ENCODE measurements at places on chromosomes 1 and 21. TPM values are rescaled to one million over a fixed set of nuclear protein-coding genes. Genes with fewer than 3 reads are reported as not detected.
A peak's percentile ranks its signal among the peaks of the same experiment; 100 is the strongest.

- DNase-seq: no peak
Measured at GRCh38 chr1:117660271-117660965, 54.6 kb downstream of the TENT5C start.

GRCh38 chr21:44255511-44255981, 6.2 kb downstream of the DNMT3L start:
- DNase-seq: no peak

DNA sequence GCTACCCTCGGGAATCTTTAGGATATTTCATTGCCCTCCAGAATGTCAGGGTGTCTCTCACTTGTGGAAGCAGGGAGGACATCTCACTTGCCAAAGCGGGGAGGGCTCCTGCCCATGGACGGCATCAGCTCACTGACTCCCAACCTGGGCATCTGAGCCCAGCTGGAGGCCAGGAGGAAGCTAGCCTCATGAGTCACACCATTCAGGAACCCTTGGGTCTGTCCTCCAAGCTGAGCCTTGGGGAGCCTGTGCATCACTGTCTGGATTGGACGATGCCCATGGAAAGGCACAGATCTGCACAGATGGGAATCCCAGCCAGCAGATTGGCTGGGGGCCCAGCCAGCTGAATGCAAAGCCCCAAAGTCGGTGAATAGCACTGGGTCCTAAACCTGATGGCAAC, 25.2 kb downstream of the WNT3A start:
- DNase-seq: no peak

DNA sequence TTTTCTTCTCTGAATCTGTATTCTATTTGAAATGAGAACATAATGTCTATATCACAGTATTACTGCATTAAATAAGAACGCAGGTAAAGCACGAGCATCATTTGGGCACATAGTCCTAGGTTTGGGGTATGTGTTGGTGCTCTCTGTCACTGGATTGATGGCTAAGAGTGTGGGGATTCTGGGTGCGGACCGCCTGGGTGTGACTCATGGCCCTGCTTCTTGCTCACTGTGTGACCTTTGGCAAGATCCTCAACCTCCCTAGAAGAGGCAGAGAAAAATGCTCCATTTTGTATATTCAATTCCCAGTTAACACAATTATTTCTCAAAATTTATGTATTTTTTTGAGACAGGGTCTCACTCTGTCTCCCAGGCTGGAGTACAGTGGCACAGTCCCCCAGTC, 99.7 kb downstream of the LAMC2 start:
- no peak for DNase-seq

DNA sequence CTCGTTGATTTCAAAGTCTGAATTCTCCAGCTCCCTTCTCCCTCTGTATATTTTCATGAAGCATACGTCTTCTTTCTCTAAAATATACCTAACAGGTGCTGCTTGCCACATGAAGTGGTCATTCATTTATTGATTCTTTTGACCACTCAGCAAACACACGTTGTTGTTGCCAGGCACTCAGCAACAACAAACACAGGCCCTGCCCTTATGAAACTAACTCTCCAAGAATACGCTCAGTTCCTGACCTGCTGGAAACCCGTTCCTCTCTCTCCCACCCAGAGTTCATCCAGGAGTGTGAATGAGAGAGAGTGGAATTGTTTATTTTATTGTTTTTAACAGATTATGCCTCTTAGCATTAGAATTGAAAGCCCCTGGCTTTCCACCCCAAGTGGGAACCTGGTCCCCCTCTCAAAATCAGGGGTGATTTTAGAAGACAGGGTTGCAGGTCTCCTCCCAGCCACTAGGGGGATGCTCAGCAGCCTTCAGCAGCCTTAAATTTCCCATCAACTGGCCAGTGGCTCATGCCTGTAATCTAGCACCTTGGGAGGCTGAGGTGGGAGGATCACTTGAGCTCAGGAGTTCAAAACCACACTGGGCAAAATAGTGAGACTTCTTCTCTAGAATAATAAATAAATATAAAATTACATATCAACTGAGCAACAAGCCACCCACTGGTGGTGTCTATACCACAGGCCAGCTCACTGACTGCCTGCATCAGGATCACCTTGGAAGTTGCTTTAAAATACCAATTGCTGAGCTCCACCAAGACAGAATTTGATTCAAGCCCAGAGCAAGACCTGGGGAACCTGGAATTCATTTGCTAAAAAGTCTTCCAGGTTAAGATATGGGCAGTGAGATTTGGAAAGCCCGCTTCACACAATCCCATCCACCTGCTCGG, 181.0 kb upstream of the KLHDC7A start:
- DNase-seq: no peak

DNA sequence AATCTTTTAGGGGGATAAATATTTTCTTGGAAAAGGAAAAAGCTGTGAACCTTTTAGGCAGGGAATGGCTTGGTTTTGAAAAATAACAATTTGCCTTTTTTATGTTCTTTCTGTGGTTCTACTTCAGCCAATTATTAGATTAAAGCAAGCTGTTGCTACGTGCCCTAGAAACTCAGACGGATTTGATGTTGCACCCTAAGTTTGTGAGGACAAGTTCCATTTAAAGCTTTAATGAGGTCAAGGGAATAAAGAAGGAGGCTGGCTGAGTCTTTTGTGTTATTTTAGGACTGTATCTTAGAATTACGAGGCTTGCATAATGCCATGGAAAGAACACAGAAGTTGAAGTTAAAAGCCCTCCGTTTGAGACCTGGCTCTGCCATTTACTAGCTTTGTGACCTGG, 216.9 kb downstream of the NUF2 start:
- DNase-seq: peak; percentile 88

GRCh38 chr21:15170614-15171013, 105.8 kb upstream of the NRIP1 start:
- no peak for DNase-seq

- DNase-seq: no peak
Measured at GRCh38 chr21:21722731-21723130, 724.5 kb downstream of the NCAM2 start.

GRCh38 chr1:227900571-227901051, 47.1 kb downstream of the WNT9A start:
- no peak for DNase-seq

GRCh38 chr1:109079240-109079622, 3.4 kb upstream of the TAF13 start:
- no peak for DNase-seq

GRCh38 chr1:92795166-92795565, 10.3 kb upstream of the EVI5 start:
- no peak for DNase-seq

GRCh38 chr1:233168384-233168783, 127.1 kb downstream of the PCNX2 start:
- no peak for DNase-seq

DNA sequence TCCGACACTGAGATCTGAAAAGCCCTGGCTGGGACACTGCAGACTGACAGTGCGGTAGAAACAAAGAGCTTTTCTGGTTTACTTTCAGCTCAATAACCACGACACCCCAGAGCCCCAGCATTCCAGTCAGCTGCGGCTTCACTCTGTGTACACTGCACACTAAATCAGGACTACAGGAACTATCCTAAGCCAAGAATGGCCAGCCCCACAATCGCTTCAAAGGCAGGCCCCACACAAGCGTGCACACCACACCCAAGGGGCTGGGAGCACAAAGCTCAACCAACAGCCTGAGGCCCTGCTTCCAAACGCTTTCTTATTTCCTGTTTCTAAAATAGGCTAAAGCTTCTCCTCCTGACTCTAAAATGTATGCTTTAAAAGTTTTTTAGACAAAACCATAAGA, 28.4 kb downstream of the URB1 start:
- no peak for DNase-seq

DNA sequence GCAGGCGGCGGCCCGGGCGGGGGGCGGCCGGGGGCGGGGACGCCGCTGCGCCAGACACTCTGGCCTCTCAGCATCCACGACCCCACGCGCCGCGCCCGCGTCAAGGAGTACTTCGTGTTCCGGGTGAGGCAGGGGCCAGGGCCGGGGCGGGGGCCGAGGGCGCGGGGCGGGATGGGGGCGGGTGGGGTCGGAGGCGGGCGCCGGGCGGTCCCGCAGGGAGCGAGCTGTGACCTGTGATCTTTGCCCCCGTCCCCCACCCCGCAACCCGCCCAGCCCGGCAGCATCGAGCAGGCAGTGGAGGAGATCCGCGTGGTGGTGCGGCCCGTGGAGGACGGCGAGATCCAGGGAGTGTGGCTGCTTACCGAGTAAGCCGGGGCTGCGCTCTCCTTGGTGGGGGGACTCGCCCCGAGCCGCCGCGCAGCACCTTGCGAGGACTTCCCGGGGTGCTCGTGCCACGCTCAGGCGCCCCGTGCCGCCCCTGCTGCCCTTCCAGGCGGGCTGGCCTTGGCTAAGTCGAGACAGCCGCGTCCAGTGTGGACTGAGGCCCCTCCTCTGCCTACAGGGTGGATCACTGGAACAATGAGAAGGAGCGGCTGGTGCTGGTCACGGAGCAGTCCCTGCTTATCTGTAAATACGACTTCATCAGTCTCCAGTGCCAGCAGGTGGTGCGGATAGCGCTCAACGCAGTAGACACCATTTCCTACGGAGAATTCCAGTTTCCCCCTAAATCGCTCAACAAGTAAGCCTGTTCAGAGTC, 514 bp downstream of the TPRG1L start:
- DNase-seq: no peak

- DNase-seq: no peak
Measured at GRCh38 chr1:177116941-177117340, 47.6 kb downstream of the ASTN1 start.

DNA sequence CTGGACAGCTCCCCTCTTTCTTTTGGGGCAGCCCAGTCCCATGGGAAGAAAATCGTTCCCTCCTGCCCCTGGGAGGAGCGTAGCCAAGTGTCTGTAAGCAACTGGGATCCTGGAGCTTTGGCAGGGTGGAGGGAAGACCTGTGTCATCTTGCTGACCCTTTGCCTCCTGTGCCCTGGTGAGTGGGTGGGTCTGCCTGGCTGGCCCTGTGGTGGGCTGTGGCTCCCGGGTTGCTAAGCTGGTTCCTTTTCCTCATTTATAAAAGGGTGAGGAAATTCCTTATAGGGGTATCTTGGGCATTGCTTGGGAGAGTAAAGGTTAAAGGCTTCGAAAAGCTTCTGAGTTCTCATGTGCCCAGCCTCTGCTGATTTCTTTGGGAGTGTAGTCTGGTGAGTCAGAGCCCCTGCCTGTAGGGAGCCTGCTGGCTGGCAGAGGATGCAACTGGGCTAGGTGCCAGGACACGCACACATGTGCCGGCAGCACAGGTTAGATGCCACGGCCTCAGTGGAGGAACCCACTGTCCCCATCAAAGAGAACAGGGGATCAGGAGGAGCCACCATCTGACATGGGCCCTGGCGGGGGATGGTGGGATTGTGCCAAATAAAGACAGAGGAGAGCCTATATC, 85.2 kb downstream of the ARHGEF10L start:
- DNase-seq: no peak

- DNase-seq: no peak
Measured at GRCh38 chr21:43611598-43612369, 47.5 kb downstream of the HSF2BP start.

DNA sequence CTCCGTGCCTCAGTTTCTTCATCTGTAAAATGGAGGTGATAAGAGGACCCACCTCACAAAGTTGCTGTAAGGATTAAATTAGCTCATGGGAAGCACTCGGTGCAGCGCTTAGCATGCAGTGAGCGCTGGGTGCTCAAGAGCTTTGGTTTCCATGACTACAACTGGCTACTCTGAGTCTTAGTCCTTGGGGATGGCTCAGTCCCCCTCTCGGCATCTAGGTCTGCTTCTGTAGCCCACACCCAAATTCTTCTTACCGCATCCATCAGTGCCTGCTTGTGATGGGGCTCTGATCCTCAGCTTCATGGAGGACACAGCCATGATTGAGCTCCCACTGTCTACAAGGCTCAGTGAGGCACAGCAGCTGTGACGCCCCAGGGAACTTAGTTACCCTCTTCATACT, 159.0 kb downstream of the ACTL8 start:
- DNase-seq: no peak

DNA sequence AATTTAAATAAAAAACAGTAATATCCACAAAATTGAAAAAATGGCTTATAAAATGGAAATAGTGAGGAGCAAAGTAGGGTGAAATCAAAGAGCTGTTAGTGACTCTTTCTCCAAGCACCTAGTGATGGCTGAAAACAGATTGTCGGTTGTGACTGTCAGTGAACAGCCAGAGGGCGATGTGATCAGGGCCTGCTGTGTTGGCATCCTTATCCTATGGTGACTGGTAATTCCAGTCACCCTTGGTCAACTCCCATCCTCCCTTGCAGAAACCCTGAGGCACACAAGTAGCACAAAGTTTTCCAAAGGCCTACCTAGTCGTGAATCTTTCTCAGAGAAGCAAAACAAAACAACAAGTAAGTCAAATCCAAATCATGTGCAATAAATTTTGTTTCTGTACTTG, 599.8 kb upstream of the CXADR start:
- no peak for DNase-seq

DNA sequence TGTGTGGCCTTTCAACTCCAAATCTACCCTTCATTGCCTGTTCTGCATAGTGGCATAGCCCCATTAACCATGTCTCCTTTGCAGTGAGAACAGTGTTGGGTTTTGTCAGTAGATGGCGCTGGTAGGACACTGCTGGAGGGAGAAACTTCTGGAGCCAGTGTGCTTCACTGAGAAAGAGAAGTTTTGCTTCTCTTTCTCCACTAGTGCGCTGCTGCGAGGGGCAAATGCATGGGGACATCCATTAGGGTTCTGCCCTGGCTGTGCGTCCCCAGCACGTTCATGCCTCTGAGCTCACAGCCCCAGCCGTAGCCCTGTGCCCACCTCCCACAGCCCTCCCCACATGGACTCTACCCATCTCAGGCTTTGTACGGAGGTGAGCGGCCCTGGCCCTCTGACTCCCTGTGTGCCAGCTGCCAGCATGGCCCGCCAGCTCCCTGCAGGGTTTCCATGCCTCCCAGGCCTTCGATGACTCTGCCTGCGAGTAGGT, 53.1 kb downstream of the RIMS3 start:
- DNase-seq: no peak

Gene SLC1A7
- not detected for total RNA-seq

Gene PROX1
- 15.9 TPM for total RNA-seq

Gene FABP3
- total RNA-seq: 42.1 TPM

Gene CD247
- 1.3 TPM for total RNA-seq

Gene PTCH2
- total RNA-seq: 4.4 TPM

Gene UBIAD1
- 6.8 TPM for total RNA-seq

Gene LCE2B
- not detected for total RNA-seq

Gene BACH1
- 116 TPM for total RNA-seq

Measured in urinary bladder (tissue), 4 donors.